ENCODE measurements at places on chromosomes 1 and 21.
A peak's percentile ranks its signal among the peaks of the same experiment; 100 is the strongest.

DNA sequence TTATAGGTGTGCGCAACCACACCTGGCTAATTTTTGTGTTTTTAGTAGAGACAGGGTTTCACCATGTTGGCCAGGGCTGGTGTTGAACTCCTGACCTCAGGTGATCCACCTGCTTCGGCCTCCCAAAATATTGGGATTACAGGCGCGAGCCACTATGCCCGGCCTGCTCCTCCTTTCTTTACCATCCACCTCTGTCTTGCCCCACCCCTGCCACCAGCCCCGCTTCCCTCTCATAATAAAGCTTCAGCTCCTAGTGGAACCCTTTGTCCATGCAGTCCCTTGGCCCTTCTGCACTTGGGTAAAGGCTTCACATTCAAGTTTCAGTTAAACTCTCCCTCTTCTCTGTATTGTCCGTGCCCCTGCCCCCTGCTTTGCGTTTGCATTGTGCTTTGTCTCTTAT lies 120.1 kb downstream of the CAMTA1 start:
- DNase-seq = no peak

DNA sequence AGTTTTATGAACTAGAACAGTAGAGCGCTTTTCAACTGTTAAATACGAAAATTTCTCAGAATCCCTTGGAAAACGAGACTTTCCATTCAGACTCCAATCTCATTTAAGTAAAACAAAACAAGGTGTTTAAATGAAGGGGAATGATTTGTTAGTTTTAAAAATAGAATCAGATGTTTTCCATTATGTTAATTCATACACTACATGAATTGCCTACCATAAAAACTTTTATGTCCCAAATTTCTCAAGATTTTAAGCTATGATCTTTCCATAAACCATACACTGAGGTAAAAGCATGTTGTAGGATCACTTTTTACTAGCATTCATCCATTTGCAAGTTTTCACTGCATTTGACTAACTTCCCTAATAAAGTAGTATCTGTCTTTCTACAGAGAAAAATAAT lies 180.3 kb upstream of the ZP4 start:
- DNase-seq = no peak

- DNase-seq = no peak
These were observed 130.0 kb downstream of the EDEM3 start for GRCh38 chr1:184624626-184625025.

DNA sequence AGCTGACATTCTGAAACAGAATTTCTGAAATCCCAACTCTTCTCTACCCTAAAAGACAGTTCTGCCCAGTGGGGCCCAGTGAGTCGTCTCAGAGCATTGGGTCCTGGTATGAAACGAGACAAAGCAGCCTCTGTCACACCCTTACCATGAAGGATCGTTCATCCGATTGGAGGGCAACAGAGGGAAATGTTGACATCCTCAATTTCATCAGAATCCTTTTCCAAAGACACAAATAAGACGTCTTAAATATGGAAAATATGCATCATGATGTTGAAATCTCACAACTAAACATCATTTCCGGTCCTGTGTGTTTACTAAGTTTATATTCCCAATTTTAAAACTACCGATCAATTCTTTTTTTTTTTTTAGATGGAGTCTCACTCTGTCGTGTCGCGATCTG lies 112.1 kb upstream of the SLC45A1 start:
- no peak for DNase-seq

GRCh38 chr1:185534801-185535200 lies 199.4 kb upstream of the HMCN1 start:
- DNase-seq = no peak

DNA sequence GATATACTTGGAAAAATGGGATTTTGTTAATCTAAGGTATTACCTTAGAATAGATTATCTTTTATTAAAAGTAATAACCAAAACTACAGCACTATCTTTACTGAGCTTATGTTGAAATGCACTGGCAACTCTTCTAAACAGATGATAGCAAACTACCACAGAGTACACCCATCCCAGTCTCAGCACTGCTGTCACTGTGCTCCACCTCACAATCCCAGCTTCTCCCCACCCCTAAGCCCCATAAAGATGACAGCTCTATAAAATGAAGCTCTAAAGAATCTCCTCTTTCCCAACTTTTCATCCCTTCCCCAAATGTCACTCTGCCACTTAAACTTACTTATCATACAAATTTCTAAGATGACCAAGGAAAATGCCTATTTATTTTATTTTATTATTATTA lies 6.4 kb downstream of the DSTYK start:
- DNase-seq = no peak

DNA sequence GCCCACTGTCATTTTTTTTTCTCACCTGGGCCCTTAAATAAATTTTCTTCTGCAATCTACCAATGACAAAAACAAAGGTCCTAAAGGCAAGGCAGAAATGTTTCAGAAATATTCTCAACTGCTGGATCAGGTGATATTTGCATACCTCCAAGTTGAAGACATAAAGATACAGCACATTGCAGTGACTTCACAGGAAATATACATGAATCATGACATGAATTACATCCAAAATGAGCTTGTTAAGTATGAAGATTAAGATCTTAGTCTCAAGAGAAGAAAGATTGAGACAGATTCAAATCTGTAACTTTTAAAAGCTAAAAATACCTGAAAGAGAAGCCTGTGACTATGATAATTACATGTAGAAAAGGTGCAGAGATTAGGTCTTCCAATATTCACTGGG lies 207.8 kb downstream of the SIPA1L2 start:
- DNase-seq = no peak

- no peak for DNase-seq
These were observed 164.4 kb upstream of the ZRANB2 start for GRCh38 chr1:71245246-71245645.

GRCh38 chr1:103211073-103211472 lies 102.8 kb upstream of the COL11A1 start:
- no peak for DNase-seq

GRCh38 chr1:61332196-61332753 lies 249.9 kb downstream of the NFIA start:
- DNase-seq = no peak

- no peak for DNase-seq
These were observed 20.7 kb downstream of the F5 start for GRCh38 chr1:169565335-169566271.

- no peak for DNase-seq
These were observed 777.5 kb downstream of the ADGRL2 start for GRCh38 chr1:82578086-82578726.

GRCh38 chr1:44696789-44697345 lies 22.4 kb downstream of the ARMH1 start:
- DNase-seq = no peak

GRCh38 chr21:28239340-28239739 lies 753.3 kb downstream of the LTN1 start:
- no peak for DNase-seq

DNA sequence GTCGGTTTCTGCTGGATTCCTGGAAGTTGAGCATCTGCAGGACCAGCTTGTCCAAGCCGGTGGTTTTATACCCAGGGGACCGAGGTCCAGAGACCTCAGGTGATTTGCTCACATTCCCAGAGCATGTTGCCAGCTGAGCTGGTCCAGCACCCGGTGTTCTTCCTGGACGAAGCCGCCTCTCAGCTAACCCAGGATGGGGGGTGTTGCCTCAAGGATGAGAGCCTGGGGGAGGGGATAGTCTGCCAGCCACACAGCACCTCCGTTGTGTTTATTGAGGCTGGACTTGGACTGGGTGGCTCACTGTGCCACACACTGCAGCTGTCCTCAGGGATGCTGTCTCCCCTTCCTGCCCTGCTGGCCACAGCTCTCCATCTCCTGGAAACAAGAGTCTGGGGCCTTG lies 1.5 kb downstream of the TMEM201 start:
- DNase-seq = no peak

DNA sequence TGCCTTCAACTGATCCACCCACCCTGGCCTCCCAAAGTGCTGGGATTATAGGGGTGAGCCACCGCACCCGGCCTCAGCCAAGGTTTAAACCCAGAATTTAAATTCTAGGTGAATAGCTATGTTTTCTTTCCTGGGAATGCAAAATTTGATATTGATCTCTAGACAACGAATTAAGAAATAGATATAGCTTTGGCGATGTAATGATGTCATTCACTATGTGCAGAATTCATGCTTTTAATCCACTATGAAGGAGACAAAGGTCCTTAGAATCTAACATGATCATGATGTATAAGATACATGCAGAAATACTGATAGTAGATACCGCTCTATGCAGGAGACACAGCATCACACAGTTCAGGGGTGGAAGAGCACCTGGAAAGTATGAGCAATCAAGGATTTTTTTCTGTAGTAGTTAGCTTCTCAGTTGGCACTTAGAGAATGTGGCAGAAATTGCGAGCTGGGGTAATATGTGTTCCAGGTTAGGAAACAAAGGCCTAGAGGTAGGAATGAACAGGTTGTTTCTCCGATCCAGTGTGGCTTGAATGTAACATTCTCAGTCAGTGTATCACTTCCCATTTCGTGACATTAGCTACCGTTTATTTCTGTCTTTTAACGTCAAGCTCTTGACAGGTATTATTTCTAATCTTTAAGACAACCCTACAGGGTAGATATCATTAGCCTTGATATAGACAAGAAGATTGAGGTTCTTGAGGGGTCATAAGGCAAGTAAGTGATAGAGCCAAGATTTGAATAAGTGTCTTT lies 3.0 kb upstream of the CEP350 start:
- DNase-seq = no peak

- no peak for DNase-seq
These were observed 835.0 kb upstream of the NCAM2 start for GRCh38 chr21:20163167-20163566.

DNA sequence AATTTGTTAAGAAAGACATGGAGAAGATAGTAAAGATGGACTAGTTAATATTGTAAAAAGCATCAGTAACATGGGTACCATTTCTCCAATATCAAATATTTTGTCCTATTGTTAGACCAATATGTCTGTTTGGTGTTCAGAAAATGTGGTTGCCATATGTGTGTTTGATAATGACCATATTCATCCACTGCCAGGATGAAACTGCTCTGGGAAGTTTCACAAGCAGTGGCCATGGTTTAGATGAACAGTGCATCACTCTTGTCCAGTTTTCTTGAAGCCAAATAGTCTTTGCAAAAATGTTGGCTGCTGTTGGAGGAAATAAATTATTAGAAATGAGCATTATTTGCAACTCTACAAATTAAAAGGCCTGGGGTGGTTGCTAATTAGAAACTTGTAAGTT lies 333.8 kb downstream of the NUF2 start:
- DNase-seq = no peak

GRCh38 chr1:20753589-20753988 lies 21.1 kb upstream of the SH2D5 start:
- no peak for DNase-seq

DNA sequence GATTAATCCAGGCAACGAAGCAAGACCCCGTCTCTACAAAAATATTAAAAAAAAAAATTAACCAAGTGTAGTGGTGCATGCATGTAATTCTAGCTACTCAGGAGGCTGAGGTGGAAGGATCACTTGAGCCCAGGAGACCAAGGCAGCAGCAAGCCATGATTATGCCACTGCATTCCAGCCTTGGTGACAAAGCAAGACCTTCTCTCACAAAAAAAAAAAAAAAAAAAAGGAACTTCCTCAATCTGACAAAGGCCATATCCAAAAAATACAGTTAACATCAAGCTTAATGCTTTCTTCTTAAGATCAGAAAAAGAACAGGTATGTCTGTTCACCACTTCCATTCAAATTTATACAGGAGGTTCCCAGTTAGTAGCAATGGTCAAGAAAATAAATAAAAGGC lies 54.4 kb downstream of the EVI5 start:
- no peak for DNase-seq

DNA sequence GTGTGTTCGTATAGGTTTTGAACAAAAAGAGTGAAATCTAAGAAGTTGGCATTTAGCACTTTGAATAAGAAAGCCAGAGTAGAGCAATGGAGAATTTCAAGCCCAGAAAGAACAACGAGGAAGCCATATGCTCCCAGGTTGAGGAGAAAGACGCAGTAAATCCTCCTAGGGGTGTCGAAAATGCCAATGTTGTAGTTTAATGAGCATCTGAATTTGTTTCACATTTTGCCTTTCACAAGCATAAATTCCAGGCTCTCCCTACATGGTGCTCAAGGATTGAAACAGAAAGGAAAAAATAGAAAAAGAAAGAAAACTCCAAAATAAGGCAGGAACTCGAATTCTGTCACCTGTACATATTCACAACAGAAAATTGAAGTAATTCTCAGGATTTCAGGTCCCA lies 264.7 kb upstream of the SGIP1 start:
- DNase-seq = no peak

GRCh38 chr1:86779308-86780191 lies 75.2 kb downstream of the SH3GLB1 start:
- DNase-seq = no peak

- DNase-seq = no peak
These were observed 13.9 kb downstream of the ERRFI1 start for GRCh38 chr1:8011923-8012858.

GRCh38 chr1:66372522-66373101 lies 161.3 kb upstream of the SGIP1 start:
- DNase-seq = no peak

GRCh38 chr1:227944931-227945890 lies 2.5 kb downstream of the WNT9A start:
- no peak for DNase-seq

GRCh38 chr1:68814067-68814466 lies 317.2 kb upstream of the DEPDC1 start:
- DNase-seq = no peak

GRCh38 chr1:58792846-58793245 lies 9.0 kb upstream of the JUN start:
- DNase-seq = no peak

- peak; percentile 29 for DNase-seq
These were observed at the start of gene GSTM4 for GRCh38 chr1:109655615-109656519. TSS of gene GSTM4 (plus strand) at chr1:109656099. CDS start at chr1:109656390, 291 bp downstream.

All from NCI-H1436 treated with DMSO at 0.1 percent for 48 hours (cell line).